ENCODE measurements at places on chromosomes 1 and 21.

GRCh38 chr1:94623560-94624148, 82.1 kb upstream of the F3 start:
- no peak for DNase-seq

DNA sequence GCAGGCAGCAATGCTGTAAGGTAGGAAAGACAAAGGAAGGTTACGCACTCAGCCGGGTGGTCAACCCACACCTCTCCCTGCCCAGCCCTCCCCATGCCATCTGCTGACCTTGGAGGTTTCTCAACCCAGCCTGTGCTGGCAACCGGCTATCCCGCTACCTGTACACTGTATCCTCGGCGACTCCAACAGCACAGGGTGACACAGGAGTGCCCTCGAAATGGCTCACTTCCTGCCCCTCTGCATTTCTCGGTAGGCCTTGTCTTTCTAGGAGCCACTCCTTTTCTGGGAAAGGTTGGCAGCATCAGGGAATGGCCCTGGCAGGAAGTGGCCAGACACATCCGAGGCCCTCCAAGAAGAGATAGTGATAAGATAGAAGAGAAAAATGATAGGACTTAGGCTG, 124.0 kb downstream of the PROX1 start:
- no peak for DNase-seq

GRCh38 chr1:29090937-29091618, 32.6 kb downstream of the TMEM200B start:
- no peak for DNase-seq

DNA sequence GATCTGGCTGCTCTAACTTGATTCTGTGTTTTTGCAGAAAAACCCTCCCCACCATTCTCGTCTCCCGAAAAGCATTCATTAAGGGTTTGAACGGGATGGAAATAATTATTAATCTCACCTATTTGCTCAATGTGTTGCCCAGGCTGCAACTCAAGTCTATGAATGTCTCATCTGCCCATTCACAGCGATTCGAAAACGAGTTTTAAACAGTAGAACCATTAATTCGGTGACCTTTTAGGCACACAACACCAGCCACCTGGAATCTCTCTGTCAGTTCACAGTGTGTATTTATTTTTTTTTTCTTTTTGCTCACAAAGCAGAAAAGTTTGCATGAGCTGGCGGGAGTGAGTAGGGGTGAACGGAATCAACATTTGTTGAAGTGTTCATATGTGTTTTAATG, 764.7 kb upstream of the TPTE start:
- no peak for DNase-seq

DNA sequence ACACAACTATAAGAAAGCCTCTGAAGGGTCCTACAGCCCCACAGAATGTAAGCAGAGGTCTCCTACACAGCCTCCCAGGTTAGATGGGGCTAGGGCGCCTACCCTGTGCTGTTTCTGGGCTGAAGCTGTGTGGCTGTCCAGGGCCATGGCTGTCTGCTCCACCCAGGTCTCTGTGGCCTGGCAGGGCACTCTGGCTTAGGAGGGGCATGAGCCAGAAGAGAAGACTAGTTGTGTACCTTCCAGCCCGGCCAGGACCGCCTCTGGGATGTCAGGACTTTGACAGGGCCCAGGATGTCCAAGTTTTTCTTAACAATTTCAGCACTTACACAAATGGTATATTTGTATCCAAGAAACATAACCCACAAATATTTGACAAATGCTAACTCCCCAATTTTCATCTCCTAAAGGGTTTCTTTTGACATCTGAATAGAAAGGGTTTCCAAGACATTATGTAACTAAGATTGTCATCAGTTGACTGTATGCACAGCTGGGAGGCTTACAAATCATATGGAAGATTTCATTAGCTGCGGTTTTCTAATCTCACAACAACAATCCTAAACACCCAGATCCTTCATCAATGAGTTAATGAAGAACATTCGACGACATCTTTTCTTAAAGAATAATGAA, 80.5 kb downstream of the HSF2BP start:
- DNase-seq = no peak

GRCh38 chr1:200659269-200659668, 10.4 kb downstream of the DDX59 start:
- DNase-seq = peak; percentile 82

DNA sequence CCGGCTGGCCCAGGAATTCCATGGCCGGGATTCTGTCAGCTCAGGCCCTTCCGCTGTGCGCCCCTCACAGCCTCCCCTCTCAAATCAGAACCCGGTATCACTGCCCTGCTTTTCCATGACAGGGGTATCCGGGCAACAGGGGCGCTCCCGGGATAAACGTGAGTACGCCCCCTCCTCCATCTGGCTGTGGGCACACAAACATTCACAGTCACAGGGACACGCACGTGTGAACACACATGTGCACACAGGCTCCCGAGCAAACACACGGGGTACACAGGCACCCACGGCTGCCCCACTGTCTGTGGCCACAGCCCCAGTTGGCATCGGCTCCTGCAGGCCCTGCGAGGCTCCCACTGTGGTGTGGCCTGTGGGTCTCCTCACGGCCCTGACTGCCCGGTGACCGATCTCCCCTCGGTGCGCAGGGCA, 16.7 kb downstream of the COL6A1 start:
- no peak for DNase-seq
